ENCODE measurements at places on chromosomes 2 and 18.

DNA sequence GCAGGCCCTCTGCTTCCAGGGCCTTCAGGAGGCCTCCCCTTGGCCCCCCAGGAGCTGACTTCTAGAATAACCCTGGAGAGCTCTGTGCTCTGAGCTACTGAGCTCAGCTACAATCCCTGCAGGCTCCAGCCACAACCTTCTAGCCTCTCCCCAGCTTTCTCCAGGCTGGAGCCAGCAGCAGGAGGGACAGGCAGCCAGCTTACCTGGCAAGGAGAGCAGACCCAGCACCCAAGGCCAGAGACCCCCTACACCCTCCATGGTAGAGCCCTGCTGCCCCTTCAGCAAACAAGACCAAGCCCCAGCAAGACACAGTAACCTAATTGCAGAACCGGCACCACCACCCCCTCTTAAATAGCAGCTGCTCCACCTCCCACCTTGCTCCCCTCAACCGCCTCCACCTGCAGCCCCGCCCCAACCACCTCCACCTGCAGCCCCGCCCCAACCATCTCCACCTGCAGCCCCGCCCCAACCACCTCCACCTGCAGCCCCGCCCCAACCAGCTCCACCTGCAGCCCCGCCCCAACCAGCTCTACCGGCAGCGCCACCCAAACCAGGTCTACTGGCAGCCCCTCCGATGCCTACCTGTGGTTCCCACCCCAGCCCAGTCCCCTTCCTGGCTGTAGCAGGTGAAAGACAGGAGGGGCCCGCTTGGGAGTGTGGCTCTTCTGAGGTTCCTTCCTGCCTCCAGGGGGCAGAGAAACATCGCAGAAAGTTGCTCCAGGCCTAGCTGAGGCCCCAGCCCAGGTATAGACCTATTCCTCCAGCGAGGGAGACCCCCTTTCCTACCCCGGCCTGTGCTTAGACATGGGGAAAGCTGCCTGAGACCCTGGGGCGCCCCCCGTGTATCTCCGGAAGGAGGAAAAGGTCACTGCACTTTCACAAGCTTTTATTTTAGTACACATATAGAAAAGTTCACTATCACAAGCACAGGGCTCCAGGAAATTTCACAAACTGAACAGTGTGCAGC lies at the start of gene ASTL:
TSS of gene ASTL (minus strand) at position 324 of the 967 bp plus-strand sequence. CDS start at position 258, 66 bp downstream.
- peak; percentile 25 for DNase-seq

DNA sequence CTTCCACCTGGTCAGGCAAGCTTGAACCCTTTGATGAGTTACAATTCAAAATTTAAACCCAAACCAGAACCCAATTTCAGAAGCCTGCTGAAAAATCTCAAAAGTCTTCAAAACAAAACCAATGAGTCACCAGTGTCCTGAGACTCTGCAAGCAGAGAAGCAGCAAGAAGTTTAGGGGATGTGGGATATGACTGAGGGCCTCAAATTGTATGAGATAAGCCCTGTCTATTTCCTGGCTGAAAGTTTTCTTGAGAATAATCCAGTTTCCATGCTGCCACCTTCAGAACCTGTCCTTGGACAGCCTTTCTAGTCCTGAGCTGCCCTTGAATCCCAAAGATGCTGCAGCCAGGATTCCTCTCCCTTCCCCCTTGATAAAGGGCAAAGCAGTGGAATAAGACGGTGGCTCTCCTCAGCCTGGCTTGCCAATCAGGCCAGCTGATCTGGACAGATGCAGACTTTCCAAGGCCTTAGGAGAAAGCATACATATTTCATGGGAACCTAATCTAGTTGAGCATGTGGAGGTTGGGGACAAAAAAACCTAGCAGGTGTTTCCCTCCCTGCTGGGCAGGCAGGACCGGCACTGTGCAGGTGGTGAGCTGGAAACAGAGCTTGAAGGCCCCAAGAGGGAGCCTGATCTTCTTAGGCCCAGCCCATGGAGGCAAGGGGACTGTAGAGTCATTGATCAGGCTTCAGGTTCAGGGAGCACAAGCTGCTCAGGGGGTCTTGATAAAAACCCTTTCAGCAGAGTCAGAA lies 278.0 kb upstream of the MGAT5 start:
- DNase-seq: no peak

GRCh38 chr2:97911206-97911921 lies 84.4 kb downstream of the TMEM131 start:
- no peak for DNase-seq

- no peak for DNase-seq
Measured at GRCh38 chr2:9552219-9553178, 3.1 kb downstream of the ADAM17 start.

DNA sequence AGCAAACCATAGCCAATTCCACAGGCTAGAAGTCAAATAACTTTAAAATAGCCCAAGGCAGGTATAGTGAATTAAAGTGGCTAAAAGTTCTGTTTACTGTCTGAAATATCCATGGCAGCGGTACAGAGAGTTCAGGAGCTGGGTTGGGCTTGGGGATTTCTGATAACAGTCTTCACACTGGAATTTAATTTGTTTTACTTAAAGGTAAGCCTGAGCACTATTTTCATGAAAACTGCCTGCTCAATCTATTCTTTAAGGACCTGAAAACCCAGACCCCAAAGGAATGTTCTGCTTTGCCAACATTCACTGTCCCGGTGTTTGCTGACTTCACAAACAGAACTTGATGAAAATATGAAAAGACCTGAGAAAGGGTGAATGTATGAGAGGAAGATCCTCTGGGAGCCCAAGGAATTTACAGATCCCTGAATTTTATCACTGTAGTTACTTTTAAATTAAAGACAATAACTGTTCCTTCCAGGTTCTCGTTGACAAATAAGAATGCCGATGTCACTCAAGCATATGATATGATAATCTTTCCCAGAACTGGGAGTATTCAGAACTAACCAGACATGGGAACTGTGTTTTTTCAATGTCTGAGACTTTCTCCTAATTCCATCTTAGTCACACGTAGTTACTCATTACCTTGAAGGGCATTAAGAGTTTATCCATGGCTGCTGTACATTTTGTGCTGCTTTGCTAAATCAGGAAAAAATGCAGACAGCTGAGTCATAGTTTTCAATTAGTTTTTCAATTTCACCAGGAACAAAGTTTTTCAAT lies 28.3 kb upstream of the ITGB6 start:
- no peak for DNase-seq

DNA sequence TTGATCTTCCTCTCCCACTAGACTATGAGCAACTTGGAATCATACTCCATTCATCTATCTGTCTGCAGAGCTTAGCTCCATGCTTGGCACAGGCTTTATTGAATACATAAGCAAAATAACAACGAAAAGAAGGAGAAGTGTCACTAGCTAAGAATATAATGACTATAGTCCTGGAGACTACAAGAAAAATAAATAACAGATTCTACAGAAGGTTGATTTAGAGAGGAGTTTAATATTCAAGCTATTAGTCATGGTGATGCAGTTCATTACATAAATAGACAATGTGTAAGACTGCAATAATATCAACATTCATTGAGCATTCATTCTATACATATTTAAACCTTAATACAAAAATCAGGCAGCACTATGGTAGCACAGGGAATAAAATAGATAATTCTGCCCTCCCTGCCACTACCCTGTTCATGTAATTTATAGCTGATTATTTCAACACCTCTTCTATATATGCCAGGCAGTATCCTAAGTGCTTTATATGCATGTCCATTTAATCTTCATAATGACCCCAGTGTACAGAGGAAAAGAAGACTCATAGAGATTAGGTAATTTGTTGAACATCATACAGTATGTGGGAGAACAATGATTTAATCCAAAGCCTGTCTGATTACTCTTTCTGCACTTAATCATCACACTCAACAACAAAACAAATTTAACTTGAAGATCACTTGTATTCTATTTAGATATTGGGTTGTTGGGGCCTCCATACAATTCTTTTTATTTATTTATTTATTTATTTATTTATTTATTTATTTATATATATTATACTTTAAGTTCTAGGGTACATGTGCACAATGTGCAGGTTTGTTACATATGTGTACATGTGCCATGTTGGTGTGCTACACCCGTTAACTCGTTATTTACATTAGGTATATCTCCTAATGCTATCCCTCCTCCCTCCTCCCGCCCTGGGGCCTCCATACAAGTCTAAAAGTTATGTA lies 165.3 kb downstream of the RNF152 start:
- no peak for DNase-seq

DNA sequence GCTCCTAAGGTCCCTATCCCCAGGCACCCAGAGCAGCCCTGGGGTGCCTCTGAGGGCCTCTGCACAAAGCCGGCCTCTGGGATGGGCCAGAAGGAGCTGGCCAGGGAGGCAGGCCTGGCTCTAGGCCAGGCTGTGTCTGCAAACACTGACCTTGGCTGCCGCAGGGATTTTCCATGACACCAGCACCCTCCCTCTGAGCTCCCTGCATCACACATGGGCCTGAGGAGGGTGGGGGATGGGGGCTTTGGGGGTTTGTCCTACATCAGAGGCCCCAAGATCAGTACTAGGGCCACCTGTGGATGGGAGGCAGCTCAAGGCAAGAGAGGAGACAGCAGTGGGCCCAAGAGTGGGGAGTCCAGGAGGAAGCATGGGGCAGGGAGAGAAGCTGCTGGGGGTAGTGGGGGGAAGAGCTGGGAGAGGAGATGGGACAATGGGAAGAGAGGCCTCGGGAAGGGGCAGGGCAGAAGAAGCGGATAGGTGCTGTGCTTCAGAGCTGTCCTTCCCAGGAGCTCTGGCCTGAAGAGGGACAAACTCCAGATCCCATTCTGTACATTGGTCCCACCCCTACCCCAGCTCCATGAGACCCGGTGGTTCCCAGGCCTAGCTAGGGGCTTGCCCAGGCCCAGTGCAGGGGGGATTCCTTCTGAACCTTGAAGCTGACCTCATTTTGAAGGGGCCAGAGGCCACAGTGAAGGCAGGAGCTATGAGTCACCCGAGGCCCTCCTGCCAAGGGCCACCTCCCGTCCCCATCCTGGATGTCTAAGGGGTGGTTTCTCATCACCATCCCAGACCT lies 28.0 kb downstream of the KCNK3 start:
- DNase-seq: peak; percentile 28

- no peak for DNase-seq
Measured at GRCh38 chr2:66324356-66324755, 110.6 kb upstream of the MEIS1 start.

GRCh38 chr2:200221055-200221955 lies 85.2 kb upstream of the SPATS2L start:
- no peak for DNase-seq

GRCh38 chr2:182080493-182080892 lies 94.8 kb downstream of the PPP1R1C start:
- DNase-seq: no peak

GRCh38 chr2:155528034-155528433 lies 804.5 kb downstream of the NR4A2 start:
- no peak for DNase-seq

DNA sequence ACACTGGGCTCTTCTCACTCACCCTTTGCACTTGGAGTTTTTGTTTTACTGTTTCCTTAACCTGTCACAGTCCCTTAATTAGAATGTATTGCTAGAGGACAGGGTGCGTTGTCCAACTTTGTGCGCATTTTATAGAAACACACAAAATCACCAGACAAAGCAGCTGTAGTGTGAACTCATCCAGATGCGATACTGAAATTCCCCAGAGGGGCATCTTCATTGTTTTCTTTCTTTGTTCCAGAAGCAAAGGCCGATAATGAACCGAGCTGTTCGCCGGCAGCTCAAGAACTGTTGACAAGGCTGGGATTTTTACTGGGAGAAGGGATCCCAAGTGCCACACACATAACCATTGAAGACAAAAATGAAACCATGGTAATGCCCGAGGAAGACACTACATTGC lies 137.6 kb downstream of the WDSUB1 start:
- DNase-seq: no peak

DNA sequence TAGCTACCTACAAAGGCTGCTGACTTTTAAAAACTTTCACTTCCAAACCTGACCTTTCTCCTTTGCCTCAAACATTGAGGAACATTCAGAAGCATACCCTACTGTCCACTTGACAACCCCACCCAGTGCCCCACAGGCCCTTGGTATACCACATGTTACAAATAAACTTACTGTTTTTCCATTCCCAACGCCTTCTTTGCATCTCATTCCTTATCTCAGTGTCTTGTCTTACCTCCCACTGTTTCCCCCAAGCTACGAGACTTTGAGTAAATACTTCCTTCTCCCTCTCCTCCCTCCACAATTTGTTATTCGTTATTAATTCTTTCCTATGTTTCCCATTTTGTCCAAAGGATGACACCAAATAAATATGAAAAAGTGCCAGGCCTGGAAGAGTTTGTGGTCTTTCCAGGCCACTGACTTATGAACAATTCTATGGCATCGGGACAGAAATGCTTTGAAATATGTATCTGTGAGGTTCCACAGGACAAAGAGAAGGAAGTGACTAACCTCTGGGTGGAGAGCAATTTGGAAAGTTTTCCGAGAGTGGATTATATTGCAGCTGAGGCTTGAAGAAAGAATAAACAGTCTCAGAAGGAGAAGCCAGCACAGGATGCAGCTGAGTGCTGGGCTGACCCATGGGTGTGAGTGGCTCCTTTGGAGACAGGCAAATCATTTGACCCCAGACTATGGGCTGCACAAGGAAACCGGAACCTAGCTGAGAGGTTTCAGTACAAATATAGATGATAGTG lies 409.0 kb downstream of the LPIN1 start:
- no peak for DNase-seq

- DNase-seq: no peak
Measured at GRCh38 chr2:113857464-113857863, 32.4 kb upstream of the ACTR3 start.

GRCh38 chr2:183490914-183491313 lies 366.7 kb downstream of the NUP35 start:
- peak; percentile 32 for DNase-seq

DNA sequence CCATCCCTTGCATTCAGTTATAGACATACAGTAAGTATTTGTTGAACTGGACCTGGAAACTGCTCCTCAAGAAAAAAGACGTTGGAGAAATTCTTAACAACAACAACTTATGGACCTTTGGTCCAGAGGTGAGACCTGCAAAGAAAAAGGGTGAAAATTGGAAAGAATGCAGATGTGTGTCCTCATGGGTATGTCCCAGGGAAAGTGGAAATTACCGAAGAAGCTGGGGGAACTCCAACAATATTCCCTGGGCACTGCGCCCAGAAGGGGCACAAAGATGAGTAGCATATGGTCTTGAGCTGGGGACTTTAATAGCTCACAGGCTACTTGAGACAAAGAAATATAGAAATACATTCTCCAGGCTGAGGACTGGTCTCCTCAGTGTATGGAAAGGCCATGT lies 35.5 kb upstream of the YWHAQ start:
- DNase-seq: no peak

DNA sequence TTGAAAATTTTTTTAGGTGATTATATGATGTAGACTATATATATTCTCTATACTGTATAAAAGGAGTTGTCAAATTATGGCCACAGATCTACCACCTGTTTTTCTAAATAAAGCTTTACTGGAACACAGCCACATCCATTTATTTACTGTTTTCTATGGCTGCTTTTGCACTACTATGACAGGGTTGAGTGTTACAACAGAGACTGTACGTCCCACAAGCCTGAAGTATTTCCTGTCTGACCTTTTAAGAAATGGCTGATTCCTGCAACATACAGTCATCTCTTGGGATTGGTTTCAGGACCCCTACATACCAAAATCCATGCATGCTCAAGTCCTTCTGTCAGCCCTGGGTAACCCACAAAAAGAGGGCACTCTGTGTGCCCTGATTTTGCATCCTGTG lies 508.3 kb downstream of the TSN start:
- DNase-seq: no peak

GRCh38 chr2:7693246-7694075 lies 776.2 kb downstream of the RNF144A start:
- no peak for DNase-seq

All from LNCaP clone FGC (cell line).